NCI-H460 (cell line): ENCODE measurements at places on chromosomes 1 and 21. TPM values are rescaled to one million over a fixed set of nuclear protein-coding genes. Genes with fewer than 3 reads are reported as not detected.

IFI44L gene
- total RNA-seq, result 15.7 and 16.1 TPM in 2 replicates

EPHA10 gene
- total RNA-seq, result 0.05 and 0.43 TPM in 2 replicates

GRCh38 chr1:147882535-147882934 is 20.1 kb upstream of the GJA8 start:
- no peak for DNase-seq

HHIPL2 gene
- total RNA-seq, result 24.7 and 26.0 TPM in 2 replicates

GRCh38 chr1:226274138-226274537 is 34.8 kb downstream of the LIN9 start:
- no peak for DNase-seq

DNA sequence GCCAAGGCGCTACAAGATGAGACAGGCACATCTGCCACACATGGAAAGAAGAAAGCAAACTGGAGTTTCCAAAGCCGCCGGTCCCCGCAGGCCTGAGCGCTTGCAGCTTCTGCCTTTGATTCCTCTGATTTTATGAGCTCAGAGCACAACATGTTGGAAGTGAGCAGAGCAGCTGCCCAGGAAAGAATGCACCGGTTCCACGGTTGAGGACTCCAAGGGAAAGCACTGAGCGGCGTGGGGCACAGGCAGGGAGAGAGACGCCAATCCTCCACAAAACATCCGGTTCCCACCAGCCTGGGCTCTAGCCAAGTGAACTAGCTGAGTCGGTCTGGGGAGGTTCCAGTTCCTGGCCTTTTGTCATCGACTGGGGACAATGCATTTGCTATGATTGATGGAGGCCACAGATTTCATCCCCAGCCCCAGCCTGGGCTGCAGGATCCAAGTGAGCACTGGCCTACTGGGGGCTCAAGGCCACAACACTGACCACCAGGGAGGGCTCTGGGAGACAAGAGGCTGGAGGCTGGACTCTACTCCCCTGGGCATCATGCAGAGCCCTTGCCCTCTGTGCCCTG is 253.1 kb upstream of the IRF2BP2 start:
- no peak for DNase-seq

KCND3 gene
- total RNA-seq, result 0.09 and 0.10 TPM in 2 replicates

DNA sequence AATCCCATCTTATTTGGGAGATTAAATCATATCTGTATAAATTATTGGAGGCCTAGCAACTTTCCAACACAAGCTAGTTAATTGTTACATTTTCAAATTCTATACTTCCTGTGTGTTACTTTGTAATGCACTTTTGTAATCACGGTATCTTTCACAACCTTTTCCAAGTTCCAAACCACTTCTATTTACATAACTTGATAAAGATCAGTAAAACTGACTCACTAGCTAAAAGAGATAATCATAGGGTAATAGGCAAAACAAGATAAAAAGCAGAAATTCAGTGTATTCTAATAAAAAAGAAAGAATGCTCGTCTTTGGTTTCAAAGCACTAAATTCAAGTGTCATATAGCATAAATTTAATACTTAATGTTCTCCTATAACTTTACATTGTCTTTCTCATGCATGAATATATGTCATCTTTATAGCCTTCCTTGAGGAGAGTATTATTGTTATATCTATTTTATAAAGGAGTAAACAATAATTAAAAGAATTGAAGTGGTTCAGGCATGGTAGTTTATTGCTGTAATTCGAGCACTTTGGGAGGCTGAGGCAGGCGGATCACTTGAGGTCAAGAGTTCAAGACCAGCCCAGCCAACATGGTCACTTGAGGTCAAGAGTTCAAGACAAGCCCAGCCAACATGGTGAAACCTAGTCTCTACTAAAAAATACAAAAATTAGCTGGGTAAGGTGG is 66.4 kb downstream of the RGS13 start:
- DNase-seq, result peak; percentile 65

DNA sequence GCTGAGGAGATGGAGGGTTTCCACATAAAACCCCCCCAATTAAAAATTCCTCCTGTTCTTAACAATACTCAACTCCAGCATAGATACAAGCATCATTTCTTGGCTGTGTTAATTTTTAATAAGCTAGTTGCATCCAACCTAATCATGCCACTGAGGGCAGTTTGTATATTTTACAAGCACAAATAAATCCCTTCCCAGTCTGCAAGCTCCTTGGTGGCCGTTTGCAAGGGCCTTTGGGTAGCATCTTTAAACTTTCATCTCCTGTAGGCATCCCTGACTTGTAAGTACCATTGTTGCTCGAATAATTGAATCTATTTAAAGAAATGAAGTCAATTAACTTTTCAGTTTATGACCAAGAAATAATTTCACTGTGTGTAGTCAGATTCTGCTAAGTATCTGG is 103.5 kb upstream of the AJAP1 start:
- DNase-seq, result no peak

DNA sequence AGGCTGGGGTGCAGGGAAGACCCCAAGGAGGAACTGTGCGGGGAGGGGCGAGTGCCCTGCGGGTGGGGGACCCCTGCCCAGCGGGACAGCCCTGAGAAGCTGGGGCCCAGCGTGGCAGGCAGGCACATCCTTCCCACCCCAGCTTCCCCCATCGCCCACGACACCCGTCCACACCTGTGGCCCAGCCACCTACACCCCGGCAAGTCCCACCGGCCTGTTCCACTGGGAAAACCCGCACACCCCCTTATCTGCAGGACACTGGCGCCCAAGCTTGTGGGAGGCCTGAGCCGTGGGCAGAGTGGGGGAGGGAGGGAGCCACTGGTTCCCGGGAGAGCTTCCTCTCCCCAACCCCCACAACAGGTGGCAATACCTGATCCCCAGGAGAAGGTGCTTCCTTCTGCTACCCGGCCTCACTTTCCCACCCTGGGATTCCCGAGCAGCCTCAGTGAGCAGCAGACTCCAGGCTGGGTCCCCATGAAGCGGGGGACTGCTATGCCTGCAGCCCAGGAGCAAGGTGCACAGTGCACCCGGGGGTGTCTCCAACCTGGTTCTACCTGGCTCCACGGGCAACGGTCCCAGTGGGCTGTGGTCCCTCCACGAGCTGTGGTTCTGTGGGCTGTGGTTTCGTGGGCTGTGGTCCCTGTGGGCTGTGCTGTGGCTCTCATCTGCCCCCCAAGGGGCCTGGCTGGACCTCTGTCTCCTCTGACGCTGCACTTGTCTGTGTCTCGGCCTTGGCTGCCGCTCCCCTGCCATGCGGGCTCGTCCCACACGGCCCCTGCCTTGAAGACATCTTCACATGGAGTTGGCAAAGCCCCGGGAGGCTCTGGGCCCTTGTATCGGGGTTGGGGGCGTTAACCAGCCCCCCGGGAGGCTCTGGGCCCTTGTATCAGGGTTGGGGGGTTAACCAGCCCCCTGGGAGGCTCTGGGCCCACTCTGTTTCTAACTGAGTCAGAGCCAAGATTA is 37.8 kb upstream of the POFUT2 start:
- DNase-seq, result no peak

- DNase-seq, result no peak
Measured at GRCh38 chr1:23079025-23079424, 59.8 kb downstream of the KDM1A start.

DNA sequence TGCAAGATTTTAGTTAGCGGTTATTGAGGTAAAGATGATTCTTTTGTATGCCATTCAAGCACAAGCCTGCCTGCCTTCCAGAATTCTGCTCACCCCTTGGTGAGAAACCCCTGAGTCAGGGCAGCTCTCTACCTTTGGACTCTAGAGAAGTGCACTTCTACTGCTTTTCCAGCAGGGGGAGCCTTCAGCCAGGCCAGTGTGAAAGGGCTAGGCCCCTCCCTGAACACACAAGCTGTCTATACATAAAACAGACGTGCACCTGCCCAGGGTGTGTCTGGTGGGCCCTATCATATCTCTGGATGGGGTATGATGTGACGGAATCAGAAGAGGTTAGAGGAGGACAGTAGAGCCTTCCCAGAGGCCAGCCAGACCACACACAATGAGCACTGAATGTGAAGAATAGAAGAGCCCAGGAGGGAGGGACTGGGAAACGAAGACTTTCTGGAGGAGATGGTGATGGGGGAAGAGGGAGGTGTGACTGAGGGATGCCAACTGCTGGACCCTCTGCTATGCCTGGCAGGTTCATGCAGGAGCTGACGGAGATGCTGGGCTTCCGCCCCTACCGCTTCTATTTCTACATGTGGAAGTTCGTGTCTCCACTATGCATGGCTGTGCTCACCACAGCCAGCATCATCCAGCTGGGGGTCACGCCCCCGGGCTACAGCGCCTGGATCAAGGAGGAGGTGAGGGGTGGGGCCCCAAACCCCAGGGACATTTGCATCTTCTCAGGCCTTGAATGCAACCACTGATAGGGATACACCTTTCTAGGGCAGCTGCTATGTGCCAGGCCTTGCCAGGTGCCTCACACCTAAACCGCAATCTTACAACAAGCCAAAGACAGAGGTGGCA is 13.0 kb upstream of the KCNC4 start:
- DNase-seq, result peak; percentile 30
